ENCODE measurements at places on chromosomes 6 and 20. TPM values are rescaled to one million over a fixed set of nuclear protein-coding genes. Genes with fewer than 3 reads are reported as not detected.

Gene LRRN4
- not detected for total RNA-seq

Gene BMP7
- total RNA-seq, result 0.29 TPM

DNA sequence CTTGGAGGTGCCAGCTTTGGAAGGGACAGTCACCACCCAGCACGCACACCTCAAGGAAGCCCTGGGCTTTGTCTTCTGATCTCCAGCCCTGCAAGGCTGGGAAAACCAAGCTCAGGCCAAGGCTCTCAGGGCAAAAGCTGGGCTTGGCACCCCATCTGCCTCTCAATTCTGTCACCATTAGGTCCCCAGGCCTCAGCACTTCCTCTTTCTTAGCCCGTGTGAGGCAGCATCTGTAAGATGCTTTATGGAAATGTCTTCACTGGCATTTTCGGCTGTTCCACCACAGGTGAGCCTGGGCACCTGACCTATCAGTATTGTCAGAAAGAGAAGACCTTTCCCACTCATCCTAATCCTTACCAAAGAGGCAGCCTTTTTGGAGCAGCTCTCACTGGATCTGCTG, 24.6 kb downstream of the GMEB2 start:
- no peak for DNase-seq

Gene GSTA3
- total RNA-seq, result not detected

- no peak for DNase-seq
These were observed 5.3 kb downstream of the WFDC5 start for GRCh38 chr20:45109634-45110033.

DNA sequence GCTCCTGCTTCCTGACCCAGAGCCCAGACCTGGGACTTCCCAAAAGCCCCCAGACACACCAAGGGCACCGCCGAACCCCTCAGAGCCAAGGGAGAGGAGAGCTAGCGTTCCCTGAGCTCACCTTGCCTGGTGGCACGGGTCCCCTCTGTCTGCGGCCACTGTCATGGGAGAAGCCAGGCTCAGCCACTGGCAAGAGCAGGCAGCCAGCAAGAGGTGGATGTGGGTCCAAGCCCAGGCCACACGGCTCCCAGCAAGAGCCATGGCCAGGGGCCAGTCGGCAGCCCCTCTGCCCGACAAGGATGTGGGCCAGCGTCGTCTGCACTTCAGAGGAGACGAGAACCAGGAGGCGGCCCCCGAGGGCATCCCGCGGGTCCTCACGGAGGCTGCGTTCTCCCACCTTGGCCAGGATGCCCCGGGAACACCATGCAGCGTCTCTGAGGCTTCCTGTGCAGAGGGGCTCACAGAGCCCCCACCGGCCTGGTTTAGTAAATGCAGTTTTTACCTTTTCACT, 2.2 kb upstream of the PPDPF start:
- DNase-seq, result no peak
